Stimulated activated CD4-positive, alpha-beta T cell treated with anti-CD3 and anti-CD28 coated beads, Interleukin-12 subunit alpha, Interleukin-12 subunit beta, amount 100 ng/mL, for 48 hours (primary cell): ENCODE measurements at places on chromosomes 16 and 17.

GRCh38 chr17:7063518-7064094 lies 16.4 kb downstream of the CLEC10A start:
- DNase-seq, result no peak

- DNase-seq, result no peak
Observed at GRCh38 chr16:86085795-86086194, 186.8 kb downstream of the IRF8 start.

- DNase-seq, result no peak
Observed at GRCh38 chr17:34720760-34721159, 141.4 kb downstream of the TMEM132E start.

DNA sequence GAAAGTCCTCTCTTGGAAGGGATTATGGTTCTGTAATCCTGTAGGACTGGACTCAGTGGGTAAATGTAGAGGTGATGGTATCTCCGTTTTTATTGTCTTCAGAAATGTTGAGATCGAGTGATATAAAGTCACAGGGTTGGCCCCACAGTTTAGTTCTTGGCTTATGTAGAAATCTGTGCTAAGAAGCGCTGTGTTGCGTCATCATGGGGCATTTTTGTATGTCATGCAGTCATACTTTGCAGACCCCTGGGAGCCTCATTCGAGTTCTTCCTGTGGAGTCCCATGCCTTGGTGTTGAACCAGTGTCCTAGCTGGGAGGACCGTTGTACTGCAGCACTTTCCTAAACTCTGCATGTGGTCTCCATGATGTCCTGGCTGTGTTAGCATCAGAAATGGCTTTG lies 619.7 kb downstream of the MAF start:
- no peak for DNase-seq
